ENCODE measurements at places on chromosomes 16 and 17.

- ATAC-seq = no peak
Observed at GRCh38 chr16:57270221-57271062, 14.0 kb downstream of the PLLP start.

GRCh38 chr17:33712120-33712519 lies 419.0 kb upstream of the ASIC2 start:
- ATAC-seq = no peak

DNA sequence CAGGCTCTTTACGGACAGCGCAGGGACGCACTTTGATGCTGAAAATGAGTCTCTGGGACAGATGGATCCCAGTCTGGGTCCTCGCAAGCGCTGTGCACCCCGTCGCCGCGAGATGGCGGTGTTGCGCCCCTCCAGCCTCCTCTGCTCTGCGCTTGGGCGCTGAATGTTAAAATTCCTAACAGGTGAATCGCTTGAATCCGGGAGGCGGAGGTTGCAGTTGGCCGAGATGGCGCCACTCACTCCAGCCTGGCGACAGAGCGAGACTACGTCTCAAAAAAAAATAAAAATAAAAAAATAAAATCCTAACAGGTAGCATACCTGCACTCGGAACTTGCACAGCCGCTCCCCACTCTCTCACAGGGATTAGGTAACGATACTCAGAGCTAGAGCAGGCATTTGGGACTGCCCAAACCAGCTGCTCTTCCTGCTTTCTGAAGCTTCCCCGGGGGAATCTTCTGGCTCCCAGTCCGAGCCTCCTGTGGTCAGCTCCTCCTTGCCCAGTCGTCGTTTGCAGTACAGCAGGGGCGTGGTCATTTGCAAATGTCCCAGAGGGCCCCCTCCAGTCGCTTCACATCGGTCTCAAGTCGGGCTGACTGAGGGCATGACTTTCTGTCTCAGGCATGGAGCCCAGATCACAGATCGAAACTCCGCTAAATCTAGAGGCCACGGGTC lies 26.2 kb upstream of the OSGIN1 start:
- ATAC-seq = peak; percentile 79

GRCh38 chr17:51228161-51228560 lies 31.7 kb downstream of the MBTD1 start:
- ATAC-seq = peak; percentile 41

- no peak for ATAC-seq
Observed at GRCh38 chr17:47630614-47631013, 19.1 kb upstream of the KPNB1 start.

GRCh38 chr16:4494746-4495490 lies 18.7 kb downstream of the HMOX2 start:
- ATAC-seq = no peak

DNA sequence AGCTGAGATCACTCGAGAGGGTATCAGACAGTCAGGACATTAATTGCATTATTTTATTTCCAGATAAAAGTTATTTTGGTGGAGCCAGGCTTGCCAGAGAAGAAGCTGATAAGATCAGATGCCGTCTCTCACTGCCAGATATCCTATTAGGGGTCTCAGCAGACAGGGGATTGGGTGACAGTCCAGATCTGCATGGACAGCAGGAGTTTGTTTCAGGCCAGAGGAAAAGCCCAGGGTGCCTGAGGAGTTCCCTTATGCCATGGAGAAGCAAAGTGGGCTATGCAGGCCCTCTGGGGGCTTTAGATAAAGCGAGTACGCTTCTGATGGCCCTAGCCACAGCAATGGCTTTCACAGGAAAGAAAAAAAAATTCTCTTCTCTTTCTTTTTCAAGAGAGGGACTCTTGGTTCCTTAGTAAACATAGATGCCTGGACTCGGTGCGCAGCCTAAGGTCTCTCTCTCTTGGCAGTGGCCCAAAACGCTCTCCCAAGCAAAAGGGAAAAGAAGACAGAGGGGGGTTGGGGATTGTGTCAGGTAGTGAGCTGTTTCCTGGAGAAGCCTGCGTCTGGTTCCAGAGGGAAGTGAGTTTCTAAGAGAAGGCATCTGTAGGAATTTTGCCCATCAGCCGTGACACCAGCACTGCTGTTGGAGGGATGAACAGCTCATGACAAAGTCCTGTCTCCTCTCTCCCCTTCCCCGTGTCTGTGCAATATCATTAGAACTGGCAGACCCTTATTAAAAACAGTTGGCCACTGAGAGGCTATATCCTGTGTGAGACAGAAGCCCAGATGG lies 166.3 kb upstream of the FOXF1 start:
- ATAC-seq = no peak
